ENCODE measurements at places on chromosomes 4 and X.

GRCh38 chr4:147339100-147339499 is 141.8 kb upstream of the EDNRA start:
- no peak for DNase-seq

DNA sequence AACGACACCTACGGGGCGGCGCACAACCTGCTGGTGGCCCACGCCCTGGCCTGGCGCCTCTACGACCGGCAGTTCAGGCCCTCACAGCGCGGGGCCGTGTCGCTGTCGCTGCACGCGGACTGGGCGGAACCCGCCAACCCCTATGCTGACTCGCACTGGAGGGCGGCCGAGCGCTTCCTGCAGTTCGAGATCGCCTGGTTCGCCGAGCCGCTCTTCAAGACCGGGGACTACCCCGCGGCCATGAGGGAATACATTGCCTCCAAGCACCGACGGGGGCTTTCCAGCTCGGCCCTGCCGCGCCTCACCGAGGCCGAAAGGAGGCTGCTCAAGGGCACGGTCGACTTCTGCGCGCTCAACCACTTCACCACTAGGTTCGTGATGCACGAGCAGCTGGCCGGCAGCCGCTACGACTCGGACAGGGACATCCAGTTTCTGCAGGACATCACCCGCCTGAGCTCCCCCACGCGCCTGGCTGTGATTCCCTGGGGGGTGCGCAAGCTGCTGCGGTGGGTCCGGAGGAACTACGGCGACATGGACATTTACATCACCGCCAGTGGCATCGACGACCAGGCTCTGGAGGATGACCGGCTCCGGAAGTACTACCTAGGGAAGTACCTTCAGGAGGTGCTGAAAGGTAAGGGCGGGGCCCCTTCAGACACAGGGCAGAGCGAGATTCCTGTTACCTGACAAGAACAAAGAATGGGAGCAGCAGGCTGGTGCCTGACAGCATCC is 11.7 kb downstream of the RPL9 start:
- peak; percentile 3 for DNase-seq

- no peak for DNase-seq
Observed at GRCh38 chr4:113008716-113009115, 40.7 kb upstream of the ANK2 start.

- DNase-seq = no peak
Observed at GRCh38 chrX:20718592-20719380, 452.1 kb upstream of the RPS6KA3 start.
